GM23338 (cell line): ENCODE measurements at places on chromosomes 5 and 9. TPM values are rescaled to one million over a fixed set of nuclear protein-coding genes. Genes with fewer than 3 reads are reported as not detected.

AK1 gene
- polyA plus RNA-seq: 35.5 and 36.3 TPM in 2 replicates

SPAG8 gene
- 0.17 and 0.45 TPM in 2 replicates for polyA plus RNA-seq

PRRX2 gene
- 5.6 and 5.8 TPM in 2 replicates for polyA plus RNA-seq

TCF7 gene
- polyA plus RNA-seq: 5.2 and 5.6 TPM in 2 replicates

PCDHGA5 gene
- 0.49 and 0.55 TPM in 2 replicates for polyA plus RNA-seq

TMEM174 gene
- not detected in 2 replicates for polyA plus RNA-seq

HSD17B4 gene
- polyA plus RNA-seq: 328 and 332 TPM in 2 replicates

CNTNAP3 gene
- 2.6 and 3.1 TPM in 2 replicates for polyA plus RNA-seq

FAT2 gene
- polyA plus RNA-seq: 0.06 and 0.09 TPM in 2 replicates

SLC38A9 gene
- 28.6 and 30.8 TPM in 2 replicates for polyA plus RNA-seq

LHX3 gene
- polyA plus RNA-seq: 0.08 TPM in 1 of 2 replicates, not detected in the other

TRIM36 gene
- 4.3 and 4.4 TPM in 2 replicates for polyA plus RNA-seq

PCDHB9 gene
- 0.27 and 0.45 TPM in 2 replicates for polyA plus RNA-seq

C5orf15 gene
- polyA plus RNA-seq: 28.6 and 37.7 TPM in 2 replicates

WWC1 gene
- 23.6 and 25.4 TPM in 2 replicates for polyA plus RNA-seq

SREK1 gene
- 44.9 and 64.3 TPM in 2 replicates for polyA plus RNA-seq

SLC6A18 gene
- polyA plus RNA-seq: not detected in 2 replicates

PLAC8L1 gene
- 0.63 and 2.0 TPM in 2 replicates for polyA plus RNA-seq

NUTM2G gene
- polyA plus RNA-seq: 0.70 and 0.76 TPM in 2 replicates

NAIP gene
- polyA plus RNA-seq: 6.6 and 8.7 TPM in 2 replicates

GNA14 gene
- polyA plus RNA-seq: 3.3 and 3.9 TPM in 2 replicates

LRRC70 gene
- polyA plus RNA-seq: 0.15 TPM in 1 of 2 replicates, not detected in the other

FAM200C gene
- polyA plus RNA-seq: 3.3 and 4.6 TPM in 2 replicates

PLCXD3 gene
- 0.03 TPM in 1 of 2 replicates, not detected in the other for polyA plus RNA-seq

FGF18 gene
- 0.75 and 0.86 TPM in 2 replicates for polyA plus RNA-seq

LRRC19 gene
- 0.59 and 0.71 TPM in 2 replicates for polyA plus RNA-seq

FCN2 gene
- polyA plus RNA-seq: not detected in 2 replicates

OMD gene
- polyA plus RNA-seq: 1.1 and 1.3 TPM in 2 replicates

ARHGEF39 gene
- polyA plus RNA-seq: 25.2 and 31.0 TPM in 2 replicates

PCDHGA1 gene
- 0.07 and 0.39 TPM in 2 replicates for polyA plus RNA-seq

NSG2 gene
- 0.16 TPM in 1 of 2 replicates, not detected in the other for polyA plus RNA-seq

MAPKAP1 gene
- 57.5 and 68.4 TPM in 2 replicates for polyA plus RNA-seq

SPINK13 gene
- polyA plus RNA-seq: 0.49 TPM in 1 of 2 replicates, not detected in the other

ARSI gene
- 0.99 and 1.6 TPM in 2 replicates for polyA plus RNA-seq

EDIL3 gene
- 43.3 and 44.0 TPM in 2 replicates for polyA plus RNA-seq

GRIN3A gene
- polyA plus RNA-seq: 0.03 and 0.05 TPM in 2 replicates

WDR38 gene
- polyA plus RNA-seq: not detected in 2 replicates

OR1K1 gene
- polyA plus RNA-seq: not detected in 2 replicates

TAF11L12 gene
- not detected in 2 replicates for polyA plus RNA-seq

SERF1A gene
- polyA plus RNA-seq: 40.0 and 48.0 TPM in 2 replicates

FAF2 gene
- 36.4 and 37.6 TPM in 2 replicates for polyA plus RNA-seq

RFESD gene
- polyA plus RNA-seq: 6.9 and 7.1 TPM in 2 replicates

CCNB1 gene
- polyA plus RNA-seq: 400 and 411 TPM in 2 replicates

CD72 gene
- polyA plus RNA-seq: 4.6 and 4.7 TPM in 2 replicates

FUBP3 gene
- polyA plus RNA-seq: 38.0 and 42.5 TPM in 2 replicates

CCNI2 gene
- polyA plus RNA-seq: 0.55 and 1.1 TPM in 2 replicates

PTAR1 gene
- polyA plus RNA-seq: 32.1 and 35.2 TPM in 2 replicates

BTNL8 gene
- polyA plus RNA-seq: 0.23 TPM in 1 of 2 replicates, not detected in the other

ZER1 gene
- polyA plus RNA-seq: 6.5 and 7.0 TPM in 2 replicates
